GM23248 (cell line): ENCODE measurements at places on chromosomes 6 and 20.

DNA sequence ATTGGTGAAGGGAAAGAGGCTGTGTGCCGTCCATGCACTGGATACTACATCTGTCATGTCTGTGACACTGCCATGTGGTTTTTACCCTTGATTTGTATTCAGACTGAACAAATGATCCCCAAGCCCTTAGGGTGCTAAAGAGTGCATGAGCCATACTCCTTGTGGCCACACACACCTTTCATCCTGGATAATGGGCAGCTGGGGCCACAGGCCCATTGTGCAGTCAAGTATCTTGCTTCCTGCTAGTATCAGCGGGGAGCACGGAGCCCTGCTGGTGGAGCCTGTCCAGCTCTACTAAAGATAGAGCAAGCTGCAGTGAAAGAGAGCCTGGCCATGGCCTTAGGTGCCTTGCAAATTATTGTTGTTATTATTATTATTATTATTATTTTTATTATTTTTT lies 75.1 kb downstream of the SLX4IP start:
- no peak for DNase-seq

GRCh38 chr6:132062626-132063025 lies 111.5 kb upstream of the CCN2 start:
- DNase-seq: no peak

DNA sequence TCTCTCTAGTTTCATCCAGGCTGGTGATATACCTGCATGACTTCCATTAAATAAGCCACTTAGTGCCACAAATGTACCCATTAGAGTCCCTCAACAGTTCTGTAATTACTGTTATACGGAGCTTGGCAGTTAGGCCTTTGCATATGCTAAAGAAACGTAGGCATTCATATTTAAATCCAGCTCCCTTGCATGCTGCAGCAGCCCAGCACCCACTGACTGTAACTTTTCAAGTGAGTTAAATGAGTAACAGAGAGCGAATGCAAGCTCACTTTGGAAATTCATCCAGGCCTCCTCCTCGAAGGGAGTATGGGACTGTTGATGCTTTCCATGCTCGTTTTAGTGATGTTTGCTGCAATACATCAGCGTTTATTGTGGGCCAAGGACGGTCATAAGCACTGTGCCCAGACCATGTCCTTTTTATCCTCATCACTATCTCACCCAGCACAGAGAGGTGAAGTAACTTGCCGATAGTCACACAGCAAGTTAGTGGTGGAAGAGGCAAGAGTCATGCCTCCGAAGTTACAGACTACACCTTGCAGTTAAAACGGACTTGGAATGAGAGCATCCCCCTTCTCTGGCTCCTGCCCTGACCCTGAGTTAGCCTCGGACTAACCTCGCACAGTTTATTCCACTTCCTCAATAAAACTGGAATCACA lies 179.4 kb upstream of the PDE10A start:
- no peak for DNase-seq

DNA sequence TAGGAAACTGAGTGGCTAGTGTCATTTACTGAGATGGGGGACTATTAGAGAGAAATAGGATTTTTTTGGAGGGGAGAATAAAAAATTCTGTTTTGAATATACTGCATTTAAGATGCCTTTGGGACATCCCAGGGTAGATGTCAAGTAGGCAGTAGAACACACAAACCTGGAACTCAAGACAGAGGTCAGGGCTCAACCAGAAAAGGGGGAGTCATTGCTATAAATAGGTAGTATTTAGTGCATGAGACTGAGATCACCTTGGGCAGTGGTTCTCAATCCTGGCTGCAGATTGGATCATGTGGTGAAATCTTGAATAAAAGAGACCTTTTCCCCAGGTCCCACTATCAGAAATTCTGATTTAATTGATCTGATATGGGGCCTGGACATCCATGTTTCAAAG lies 110.5 kb upstream of the SUPT3H start:
- no peak for DNase-seq

DNA sequence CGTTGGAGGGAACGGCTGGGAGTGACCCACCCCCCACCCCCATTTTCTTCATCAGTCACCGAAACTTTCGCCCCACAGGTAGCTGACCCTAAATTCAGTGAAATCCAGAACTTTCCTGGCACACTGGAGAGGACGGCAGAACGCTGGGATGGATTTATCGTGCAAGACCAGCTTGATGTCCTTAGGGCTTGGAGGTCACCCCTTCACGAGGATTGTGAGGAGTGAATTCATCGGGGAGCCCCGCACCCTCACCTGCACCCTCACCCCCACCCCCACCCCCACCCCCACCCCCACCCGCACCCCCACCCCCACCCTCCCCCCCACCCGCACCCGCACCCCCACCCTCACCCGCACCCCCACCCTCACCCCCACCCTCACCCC lies 13.3 kb upstream of the TCFL5 start:
- no peak for DNase-seq

DNA sequence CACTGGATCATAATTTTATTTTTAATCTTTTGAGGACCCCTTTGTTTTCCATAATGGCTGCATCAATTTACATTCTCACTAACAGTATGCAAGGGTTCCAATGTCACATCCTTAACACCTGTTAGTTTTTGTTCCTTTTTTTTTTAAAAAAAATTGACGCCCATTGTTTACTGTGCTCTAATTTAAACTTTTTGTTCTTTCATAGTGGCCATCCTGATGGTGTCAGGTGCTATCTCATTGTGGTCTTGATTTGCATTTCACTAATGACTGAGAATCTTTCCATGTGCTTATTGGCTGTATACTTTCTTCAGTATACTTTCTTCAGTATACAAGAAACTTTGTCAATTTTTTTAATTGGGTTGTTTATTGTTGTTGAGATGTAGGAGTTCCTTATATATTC lies 347.0 kb downstream of the RNGTT start:
- no peak for DNase-seq

GRCh38 chr6:142796571-142796970 lies 148.4 kb downstream of the HIVEP2 start:
- DNase-seq: peak; percentile 63
